ENCODE measurements at places on chromosomes 3 and 15.

DNA sequence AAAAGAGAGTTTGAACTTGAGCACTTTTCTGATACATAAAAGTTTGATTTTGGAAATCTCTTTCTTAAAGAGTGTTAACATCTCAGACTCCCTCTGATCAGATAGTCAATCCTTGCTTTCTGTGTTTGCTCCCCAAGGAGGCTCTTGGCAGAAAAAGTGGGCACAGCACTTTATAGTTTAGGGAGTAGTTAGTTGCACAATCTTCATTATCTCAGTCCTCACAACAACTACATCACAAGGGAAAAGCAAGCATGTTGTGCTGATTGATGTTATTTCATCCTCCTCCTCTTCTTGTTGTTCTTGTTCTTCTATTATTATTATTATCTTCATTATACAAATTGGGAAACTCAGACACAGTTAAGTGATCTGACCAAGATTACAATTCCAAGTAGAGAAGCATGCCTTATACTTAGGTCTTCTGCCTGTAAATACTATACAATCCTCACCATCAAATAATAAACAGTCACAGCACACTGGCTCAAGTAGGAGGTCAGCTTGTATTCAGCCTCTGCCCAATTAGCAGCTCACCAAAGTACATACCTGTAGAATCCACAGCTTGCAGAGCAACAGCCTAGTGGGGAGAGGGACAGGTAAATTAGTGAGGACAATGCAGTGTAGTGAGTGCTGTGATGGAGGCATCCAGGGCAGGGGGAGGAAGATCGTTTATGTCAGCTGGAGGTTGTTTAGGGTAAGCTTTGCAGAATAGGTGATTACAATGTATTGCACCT, 304.1 kb upstream of the MME start:
- DNase-seq, result no peak

- DNase-seq, result no peak
Measured at GRCh38 chr3:188468196-188468595, 314.2 kb downstream of the LPP start.

DNA sequence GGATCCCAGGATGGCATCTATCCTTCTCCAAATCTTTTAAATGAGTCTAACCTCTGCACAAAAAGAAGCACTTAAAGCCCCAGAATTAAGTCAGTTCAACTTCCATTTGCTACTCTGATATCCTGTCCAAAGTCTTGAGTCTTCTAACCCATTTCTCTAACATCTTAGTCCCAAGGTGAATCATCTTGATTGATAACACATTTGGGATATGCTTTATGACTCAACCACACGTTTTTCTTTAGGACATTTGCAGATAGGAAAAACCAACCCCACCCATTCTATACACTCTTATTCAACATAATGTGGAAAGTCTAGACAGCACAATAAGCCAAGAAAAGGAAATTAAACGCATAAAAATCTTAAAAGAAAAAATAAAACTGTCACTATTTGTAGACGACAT, 18.8 kb upstream of the TEX9 start:
- no peak for DNase-seq

- no peak for DNase-seq
Measured at GRCh38 chr3:152849996-152850578, 15.2 kb downstream of the P2RY1 start.

Measured in stimulated activated CD8-positive, alpha-beta memory T cell treated with anti-CD3 and anti-CD28 coated beads, Interleukin-4, amount 100 ng/mL, for 24 hours (primary cell).